Tibial nerve (tissue), 4 donors: ENCODE measurements at places on chromosomes 3 and 15. TPM values are rescaled to one million over a fixed set of nuclear protein-coding genes. Genes with fewer than 3 reads are reported as not detected.

Gene SERINC4
- total RNA-seq: not detected

Gene IL17RE
- 10.1 TPM for total RNA-seq

Gene MRPL3
- total RNA-seq: 59.7 TPM

Gene CD200R1
- 0.84 TPM for total RNA-seq

Gene ATP13A5
- total RNA-seq: not detected

Gene FAM98B
- 9.6 TPM for total RNA-seq

Gene CFAP100
- not detected for total RNA-seq

Gene CAMKV
- not detected for total RNA-seq

Gene PTPRG
- 174 TPM for total RNA-seq

Gene ADCY5
- total RNA-seq: 27.4 TPM

Gene VPS8
- 49.6 TPM for total RNA-seq

Gene PLAAT1
- total RNA-seq: not detected

Gene DNASE1L3
- total RNA-seq: 0.39 TPM

Gene ARGFX
- total RNA-seq: not detected

Gene PAQR9
- not detected for total RNA-seq

Gene CFAP20DC
- 1.3 TPM for total RNA-seq

Gene TMEM89
- total RNA-seq: not detected

Gene OCA2
- 19.7 TPM for total RNA-seq

Gene GUCA1C
- not detected for total RNA-seq

Gene ACTR8
- 25.7 TPM for total RNA-seq

Gene COL6A5
- total RNA-seq: not detected

Gene HRG
- not detected for total RNA-seq

Gene C3orf62
- 3.1 TPM for total RNA-seq

Gene GOLGA6L10
- 0.42 TPM for total RNA-seq
